ENCODE measurements at places on chromosomes 1 and 21.

DNA sequence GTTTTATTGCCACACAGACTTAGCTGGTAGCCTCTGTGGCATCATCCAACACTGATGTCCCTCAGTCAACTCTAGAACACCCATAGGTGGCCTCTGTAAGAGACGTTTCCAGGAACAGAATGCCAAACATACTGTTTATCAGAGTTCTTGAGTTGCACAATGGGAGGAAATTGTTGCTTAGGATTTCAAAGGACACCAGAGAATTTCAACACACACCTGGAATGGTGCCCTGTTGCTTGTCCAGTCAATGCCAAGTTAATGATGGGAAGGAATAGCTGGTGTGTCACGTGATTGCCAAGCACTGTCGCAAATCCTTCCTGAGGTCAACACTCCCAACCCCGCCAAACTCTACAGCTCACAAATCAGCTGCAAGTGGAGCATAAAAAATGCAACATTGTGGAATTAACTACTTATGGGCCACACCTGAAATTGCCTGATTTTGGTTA, 28.6 kb upstream of the DUSP23 start:
- peak; percentile 26 for DNase-seq

DNA sequence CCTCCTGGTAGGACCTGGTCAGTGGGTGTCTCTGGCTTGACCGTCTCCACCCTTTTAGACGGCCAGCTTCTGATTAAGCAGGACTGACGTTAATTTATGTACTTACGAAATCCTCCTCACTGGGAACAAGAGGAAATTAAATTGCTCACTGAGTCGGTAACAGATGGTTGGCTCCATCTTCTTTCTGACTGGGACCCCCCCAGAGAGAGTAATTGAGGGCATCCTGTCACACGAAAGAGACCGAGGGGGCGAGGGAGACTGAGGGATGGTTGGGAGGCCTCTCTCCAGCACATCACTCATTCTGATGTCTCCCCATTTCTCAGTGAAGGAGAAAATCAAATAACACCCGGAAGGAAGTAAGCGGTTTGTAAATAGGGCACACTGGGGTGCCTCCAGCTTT, 104.8 kb downstream of the OMA1 start:
- DNase-seq, result no peak

DNA sequence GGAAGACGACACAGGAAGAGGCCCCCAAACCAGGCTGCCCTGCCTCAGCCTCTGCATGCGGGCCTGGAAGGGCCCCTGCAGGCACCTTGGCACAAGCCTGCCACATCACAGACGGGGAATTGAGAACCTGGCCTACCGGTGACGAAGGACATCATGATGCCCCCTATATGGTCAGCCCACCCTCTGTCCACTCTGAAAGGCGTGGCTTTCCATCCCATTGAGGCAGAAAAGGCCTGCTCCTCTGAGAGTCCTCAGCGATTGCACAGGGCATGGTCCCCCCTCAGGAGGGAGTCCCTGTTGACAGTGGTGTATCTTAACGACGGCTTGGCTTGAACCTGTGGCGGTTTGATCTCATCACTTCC, 11.4 kb downstream of the KRTAP10-1 start:
- DNase-seq, result no peak

DNA sequence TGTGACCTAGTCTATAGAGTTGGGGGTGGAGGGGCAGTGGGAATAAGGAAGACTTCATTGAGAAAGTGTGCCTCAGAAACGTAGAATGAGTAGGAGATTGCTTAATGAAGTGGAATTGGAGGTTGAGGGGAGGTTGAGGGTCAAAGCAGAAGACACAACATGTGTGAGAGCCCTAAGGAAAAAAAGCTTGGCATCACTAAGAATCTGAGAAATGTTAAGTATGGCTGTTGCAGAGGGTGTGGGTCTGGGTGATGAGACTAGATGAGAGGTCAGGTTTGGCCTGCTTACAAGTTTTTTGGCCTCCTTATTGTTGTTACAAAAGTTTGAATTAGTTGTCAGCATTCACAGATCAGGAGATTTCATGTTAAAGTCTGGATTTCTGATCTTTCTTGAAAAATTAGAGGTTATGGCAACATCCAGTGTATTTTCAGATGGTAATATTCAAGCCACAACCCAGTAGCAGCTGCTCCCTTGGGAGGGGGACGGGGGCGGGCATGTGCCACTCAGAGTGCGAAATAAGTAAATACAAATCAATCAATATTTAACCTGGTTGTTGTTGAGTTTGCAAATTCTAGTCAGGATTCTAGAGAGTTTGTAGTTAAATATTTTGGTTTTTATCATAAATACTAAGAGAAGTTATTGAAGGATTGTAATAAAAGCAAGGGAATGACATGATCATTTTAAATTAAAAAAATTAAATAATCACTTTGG, 4.3 kb downstream of the MAN1A2 start:
- peak; percentile 66 for DNase-seq

DNA sequence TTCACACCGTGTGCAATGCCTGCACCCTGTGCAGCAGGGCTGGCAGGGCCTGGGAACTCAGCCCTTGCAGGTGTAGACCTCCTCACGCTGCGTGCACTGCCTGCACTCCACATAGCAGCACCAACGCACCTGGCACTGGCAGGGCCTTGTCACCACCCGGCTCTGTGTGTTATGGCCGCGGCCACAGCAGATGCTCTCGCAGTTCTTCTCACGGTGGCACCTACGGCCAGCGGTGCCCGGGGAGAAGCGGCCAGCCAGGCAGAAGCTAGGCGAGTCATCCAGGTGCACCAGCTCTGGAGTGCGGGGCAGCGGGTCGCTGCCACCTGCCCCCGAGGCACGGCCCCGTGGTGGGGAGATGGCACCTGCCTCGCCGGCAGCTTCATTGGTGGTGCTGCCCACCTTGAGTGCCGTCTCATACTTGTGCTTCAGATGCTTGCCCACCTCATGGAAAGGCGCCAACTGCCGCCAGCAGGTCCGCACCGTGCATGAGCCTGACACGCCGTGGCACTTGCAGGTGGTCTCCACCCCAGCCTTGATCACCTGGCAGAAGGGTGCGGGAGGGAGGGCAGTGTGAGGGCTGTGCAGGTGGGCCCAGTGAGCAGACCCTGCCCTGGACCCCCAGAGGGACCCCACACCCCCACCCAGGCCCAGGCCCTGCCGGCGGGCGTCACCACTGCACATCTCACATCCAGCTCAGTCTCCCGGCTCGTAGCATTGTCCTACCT, 26.1 kb downstream of the WNT9A start:
- no peak for DNase-seq

GRCh38 chr21:14741256-14741655, 195.1 kb upstream of the SAMSN1 start:
- no peak for DNase-seq

GRCh38 chr1:33443080-33443704, 12.3 kb upstream of the PHC2 start:
- DNase-seq, result peak; percentile 91

- peak; percentile 94 for DNase-seq
Observed at GRCh38 chr1:181033799-181034451, at the start of gene MR1. MR1 (plus strand) TSS chr1:181033983; CDS start chr1:181034008, 25 bp downstream.

DNA sequence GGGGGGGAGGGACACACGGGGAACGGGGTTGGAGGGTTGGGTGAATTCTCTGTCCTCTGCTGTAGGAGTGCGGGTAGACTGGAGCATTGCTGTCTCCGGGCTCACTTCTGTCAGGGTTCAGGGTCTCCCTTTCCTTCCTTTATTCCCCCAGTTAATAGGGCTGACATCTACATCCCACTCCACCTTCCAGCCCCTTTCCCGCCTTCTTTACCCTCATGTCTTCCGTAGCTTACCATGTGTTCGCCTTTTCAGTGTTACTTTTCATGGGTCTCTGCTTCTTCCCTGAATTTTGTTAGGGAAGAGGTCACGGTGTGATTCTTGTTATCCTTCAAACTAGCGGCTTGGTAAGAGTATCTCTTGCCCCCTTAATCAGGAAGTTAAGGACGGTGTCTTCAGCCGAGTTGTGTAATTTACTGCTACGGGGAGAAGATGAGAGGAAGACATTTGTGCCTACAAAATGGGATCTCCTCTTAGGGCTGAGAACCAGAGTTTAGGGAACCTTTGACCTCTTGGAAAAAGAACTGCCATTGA, 917 bp downstream of the RAP1A start:
- no peak for DNase-seq

DNA sequence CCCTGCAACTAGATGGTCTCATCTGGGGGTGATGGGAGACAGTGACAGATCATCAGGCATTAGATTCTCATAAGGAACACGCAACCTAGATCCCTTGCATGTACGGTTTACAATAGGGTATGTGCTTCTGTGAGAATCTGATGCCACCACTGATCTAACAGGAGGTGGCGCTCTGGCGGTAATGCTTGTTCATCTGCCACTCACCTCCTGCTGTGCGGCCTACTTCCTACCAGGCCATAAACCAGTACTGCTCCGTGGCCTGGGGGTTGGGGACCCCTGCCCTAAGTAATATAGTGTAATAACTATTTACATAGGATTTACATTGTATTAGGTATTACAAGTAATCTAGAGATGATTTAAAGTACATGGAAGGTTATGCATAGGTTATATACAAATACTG, 134.9 kb downstream of the CLEC20A start:
- DNase-seq, result no peak

DNA sequence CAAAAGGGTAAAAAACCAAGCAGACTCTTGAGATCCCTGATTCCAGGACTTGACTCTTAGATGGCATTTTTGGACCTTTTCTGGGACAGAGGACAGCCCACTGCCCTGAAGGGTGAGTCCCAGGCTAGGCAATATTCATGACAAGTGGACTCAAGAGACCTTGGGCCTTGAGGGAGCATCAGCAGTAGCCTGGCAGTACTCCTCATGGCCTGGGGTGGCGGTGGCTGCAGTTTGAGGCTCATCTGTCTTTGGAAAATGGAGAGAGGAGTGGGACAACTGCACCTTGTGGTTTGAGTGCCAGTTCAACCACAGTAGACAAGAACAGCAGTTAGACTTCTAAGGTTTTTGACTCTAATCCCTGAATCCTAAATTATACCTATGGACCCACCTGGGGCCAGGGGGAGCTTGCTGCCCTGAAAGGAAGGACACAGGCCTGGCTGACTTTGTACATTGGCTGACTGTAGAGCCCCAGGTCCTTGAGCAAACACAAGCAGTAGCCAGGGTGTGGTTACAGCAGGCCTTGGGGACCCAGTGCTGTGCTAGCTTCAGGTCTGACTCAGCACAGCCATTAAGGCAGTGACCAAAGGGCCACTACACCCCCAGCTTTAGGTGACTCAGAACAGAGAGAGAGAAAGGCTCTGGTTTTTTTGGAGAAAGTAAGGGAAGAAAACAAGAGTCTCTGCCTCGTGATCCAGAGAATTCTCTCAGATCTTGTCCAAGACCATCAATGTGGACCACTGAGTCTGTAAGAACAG, 1023.2 kb downstream of the KCNT2 start:
- peak; percentile 78 for DNase-seq

GRCh38 chr1:110816945-110817344, 56.0 kb upstream of the CD53 start:
- no peak for DNase-seq

DNA sequence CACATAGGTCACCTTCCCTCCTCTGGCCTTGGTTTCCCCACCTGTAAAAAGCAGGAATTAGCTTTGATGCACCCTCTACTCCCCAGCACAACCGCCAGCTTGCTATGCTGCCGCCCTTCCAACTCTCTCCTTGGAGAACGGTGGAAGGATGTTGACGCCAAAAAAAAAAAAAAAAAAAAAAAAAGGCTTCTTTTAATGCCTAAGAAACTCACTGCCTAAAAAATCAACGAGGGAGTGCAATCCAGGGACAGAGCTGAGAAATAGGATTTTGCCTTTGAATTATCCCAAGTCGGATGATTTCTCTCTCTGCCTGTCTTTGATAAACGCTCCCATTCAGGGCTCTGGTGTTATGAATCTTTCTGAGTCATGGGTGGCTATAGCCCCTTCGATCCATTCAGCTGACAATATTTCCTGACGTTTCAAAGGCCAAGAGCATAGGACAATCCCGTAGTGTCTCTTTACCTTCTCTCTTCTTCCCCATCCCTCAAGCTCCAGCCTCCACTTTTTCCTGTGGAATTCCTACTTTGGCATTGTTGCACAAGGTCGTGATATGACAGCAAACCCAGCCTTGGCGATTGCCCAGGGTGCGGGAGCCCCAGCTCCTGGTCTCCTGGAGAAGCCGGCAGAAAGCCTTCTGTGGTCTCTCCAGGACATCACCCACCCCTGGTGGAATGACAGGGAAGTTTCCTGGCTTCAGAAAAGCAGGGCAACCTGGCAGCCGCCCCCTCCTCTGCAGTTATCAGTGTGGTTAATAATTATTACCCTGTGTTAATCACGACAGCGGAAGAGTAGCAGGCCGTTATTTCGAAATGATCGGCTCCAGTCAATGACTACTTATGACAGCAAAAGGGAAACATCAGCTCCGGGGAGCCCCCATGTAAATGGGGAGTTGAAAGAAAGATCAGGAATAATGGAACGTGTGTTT, 8.0 kb upstream of the PLXNA2 start:
- DNase-seq, result peak; percentile 61

DNA sequence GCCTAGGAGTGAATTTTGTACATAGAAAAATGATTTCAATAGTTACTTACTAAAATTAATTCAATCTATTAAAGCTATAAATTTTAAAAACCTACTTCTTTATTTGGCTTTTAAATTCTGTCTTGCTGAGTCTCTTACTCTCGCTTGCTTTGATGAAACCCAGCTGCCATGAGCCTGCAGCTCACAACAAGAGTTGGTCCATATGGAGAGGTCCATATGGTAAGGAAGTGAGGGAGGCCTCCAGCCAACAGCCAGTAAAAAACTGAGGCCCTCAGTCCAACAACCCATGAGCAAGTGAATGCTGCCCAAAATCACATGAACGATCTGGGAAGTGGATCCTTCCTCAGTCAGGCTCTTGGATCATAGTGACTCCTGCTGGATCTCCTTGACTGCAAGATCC, 89.9 kb upstream of the CXADR start:
- no peak for DNase-seq

DNA sequence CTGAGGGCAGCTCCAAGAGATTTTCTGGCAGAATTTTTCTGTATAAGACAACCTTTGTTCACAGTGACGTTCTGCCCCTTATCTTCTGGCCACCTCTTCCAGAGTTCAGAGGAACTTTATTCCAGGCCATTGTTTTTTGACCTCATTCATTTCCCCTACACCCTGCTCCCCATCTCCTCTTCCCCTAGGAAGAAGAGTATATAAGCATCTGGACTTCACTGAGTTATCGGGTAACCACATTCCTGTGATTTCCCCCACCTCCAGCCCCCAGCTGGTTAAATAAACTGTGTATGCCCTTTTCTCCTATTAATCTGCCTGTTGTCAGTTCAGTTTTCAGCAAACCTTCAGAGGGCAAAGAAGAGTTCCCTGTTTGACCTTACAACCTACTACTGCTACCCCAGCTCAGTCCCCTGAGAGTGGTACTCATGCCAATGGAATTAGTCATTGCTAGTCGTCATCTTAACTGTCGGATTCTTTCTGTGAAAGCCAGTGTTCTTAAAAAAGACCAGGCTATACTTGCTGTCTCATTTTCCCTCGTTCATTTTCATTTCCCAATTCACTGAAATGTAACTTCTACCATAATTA, 14.3 kb upstream of the ALG14 start:
- peak; percentile 95 for DNase-seq

GRCh38 chr1:42983253-42983652, 24.6 kb upstream of the SLC2A1 start:
- DNase-seq, result no peak

- no peak for DNase-seq
Observed at GRCh38 chr1:38815903-38816627, 43.5 kb downstream of the RRAGC start.

- DNase-seq, result peak; percentile 30
Observed at GRCh38 chr1:94872771-94873495, 52.8 kb downstream of the SLC44A3 start.

- DNase-seq, result no peak
Observed at GRCh38 chr21:15054089-15054488, 10.7 kb downstream of the NRIP1 start.

- peak; percentile 81 for DNase-seq
Observed at GRCh38 chr1:221987860-221988520, 246.1 kb upstream of the DUSP10 start.
